ENCODE measurements at places on chromosomes 3 and 15.
A peak's percentile ranks its signal among the peaks of the same experiment; 100 is the strongest.

GRCh38 chr15:35723120-35723847, 177.3 kb upstream of the DPH6 start:
- no peak for DNase-seq

DNA sequence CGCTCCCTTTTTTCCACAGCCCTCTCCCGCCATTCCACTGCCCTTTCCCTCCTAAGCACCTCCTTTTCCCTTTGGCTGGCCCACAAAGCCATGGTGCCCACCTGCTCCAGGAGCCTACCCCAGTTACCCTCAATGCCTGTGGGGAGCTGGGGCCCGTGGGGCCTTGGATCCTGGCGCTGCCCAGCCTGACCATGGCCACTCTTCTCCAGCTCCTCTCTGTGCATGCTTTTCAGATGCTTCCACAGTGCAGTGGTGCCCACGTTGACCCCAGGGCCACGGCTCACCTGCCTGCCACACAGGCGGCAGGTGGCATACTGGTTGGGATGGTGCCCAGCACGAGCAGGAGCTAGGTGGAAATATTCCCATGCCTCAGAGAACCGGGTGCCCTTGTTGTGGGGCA, 1.5 kb downstream of the ZBED2 start:
- DNase-seq, result no peak

DNA sequence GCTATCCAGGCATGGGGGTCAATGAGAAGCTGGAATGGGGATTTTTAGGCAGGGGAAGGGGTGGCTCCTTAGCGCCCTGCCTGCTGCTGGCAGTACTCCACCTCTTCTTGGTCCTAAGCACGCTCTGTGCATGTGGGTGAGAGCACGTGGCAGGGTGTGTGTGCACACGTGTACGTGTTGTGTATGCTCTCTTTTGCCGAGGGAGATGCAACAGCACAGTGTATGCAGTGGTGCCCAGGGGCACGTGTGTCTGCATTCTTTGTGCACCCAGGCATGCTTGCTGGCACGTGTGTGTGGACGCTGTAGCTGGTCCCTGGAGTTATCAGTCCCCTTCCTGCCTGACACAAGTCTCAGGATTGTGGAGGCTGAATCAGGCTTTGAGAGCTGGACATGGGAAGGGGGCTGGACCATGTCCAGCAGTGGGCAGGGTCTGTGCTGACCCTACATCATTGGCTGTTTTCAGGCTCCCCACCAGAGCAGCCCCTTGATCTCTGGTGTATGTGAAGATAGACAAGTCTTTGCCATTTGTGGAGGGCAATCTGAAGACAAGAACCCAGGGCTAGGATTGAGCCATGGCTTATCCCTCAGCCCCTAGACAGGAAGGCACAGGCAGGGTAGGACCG, 1.9 kb upstream of the CAMKV start:
- no peak for DNase-seq

DNA sequence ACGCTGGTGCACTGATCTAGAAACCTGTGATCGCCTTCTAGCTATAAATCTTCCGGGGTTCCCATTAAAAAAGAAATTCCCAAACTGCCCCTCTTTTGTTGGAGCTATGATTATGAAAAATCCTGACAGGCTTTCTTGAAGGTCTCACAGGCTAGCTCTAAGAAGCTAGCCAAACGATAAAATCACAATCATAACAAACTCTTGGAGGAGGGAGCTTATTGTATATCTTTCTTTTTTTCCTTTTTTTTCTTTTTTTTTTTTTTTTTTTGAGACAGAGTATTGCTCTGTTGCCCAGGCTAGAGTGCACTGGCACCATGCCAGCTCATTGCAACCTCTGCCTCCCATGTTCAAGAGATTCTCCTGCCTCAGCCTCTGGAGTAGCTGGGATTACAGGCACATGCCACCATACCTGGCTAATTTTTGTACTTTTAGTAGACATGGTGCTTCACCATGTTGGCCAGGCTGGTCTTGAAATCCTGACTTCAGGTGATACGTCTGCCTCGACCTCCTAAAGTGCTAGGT, 72.0 kb downstream of the MYO1E start:
- DNase-seq, result no peak

- no peak for DNase-seq
Observed at GRCh38 chr3:177426878-177427495, 229.7 kb upstream of the TBL1XR1 start.

DNA sequence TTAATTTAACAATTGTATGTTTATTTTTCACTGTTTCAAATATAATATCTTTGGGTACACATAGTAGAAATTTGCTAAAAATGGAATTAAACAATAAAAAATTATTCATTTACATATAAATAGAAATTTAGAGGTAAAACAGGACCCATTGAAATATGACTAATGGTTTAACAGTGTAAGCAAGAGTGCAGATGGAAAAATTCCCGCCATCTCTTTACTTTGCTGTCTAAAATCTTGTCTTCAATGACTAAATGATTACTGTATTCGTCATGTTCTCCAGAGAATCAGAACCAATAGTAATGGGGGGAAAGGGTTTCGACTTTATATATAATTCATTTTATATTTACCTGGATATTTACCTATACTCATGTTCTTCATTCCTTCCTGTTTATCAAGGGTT, 163.1 kb downstream of the IL1RAP start:
- DNase-seq, result no peak

DNA sequence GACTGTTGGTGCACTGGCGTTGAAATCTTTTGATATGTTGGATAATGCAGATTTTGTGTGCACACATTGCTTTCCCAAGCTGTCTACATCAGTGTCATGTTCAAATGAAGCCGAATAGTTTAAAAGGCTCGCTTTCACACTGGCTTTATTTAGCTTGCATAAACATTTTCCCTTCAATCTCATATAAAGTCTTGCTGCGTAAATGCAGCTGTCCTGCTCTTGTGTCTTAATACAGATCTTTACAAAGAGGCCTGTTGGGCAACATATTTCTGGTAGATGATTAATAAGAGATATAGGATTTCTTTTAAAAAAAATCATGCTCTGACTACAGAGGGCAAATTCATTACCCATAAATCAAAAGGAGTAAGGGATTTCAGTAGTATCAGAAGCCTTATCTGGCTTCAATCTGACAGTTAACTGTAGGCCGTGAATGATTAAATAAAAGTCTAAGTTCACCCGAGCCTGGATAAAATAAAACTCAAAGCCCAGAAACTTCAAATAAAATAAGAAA, 937.2 kb downstream of the FHIT start:
- no peak for DNase-seq

GRCh38 chr3:102400766-102401165, 34.0 kb upstream of the ZPLD1 start:
- no peak for DNase-seq

DNA sequence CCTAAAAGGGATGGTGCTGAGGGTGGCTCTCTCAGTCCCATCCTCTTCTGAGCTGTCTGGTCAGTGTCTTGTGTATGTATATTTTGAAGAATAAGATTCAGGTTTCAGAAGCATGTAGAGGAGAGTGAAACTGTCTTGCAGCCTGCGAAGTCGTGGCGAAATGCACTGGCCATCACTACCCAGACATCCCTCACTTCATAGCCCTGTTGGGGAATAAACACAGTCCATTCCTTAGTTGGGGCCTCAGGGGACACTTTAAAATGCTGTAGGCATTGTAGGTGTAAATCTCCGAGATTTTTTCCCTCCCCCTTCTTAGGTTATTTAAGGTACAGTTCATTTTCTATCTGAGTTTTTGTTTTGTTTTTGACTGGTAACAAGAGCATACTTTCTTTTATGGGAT, 93.8 kb downstream of the DNASE1L3 start:
- no peak for DNase-seq

- no peak for DNase-seq
Observed at GRCh38 chr3:66593978-66594377, 93.2 kb upstream of the LRIG1 start.

DNA sequence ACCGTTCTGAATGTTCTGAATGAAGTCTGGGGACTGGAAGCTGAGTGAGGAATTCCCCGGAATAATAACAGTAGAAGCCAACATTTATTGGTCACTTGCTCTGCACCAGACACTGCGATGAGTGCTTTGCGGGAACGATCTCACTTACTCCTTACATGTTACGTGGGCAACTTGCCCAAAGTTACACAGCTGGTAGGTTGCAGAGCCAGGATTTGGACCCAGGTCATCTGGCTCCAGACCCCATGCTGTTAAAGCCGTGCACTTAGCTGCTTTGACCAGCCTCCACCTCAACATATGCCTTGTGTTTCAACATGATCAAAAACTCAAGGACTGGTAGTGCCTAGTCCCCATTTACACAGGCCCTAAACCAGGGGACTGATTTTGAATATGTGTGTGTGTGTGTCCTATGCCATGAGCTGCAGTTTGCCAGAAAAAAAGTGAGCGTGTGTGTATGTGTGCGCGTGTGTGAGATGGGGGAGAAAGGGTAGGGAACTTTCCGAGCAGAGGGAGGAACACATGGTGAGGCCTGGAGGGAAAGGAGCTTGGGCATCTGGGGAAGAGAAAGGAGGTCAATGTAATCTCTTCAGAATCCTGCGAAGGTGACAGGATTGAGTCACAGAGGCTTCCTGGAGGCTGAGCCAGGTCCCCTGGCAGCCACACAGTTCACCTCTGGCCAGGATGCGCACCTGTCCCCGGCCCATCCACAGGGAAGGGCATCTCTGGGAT, 28.9 kb downstream of the LINGO1 start:
- DNase-seq, result no peak

GRCh38 chr3:66993082-66993481, 5.0 kb upstream of the KBTBD8 start:
- DNase-seq, result no peak

DNA sequence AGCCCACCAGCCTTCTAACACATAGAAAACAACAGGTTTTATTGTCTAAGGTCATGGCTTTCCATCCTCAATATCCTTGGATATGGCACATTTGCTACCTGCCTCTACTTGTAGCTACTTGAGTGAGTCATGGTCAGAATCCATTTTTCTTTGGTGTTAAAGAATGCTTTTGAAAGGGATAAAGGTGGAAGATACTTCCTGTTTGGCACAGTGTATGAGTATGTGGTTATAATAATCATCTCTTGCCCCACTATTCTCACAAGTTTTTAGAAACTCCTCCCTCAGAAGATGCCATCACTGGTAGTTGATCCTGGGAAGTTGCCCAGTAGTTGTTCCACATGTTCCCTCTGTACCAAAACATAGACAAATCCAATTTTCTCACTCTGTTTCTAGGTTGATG, 508.6 kb upstream of the IL12A start:
- no peak for DNase-seq

- no peak for DNase-seq
Observed at GRCh38 chr3:114929971-114930732, 216.9 kb downstream of the ZBTB20 start.

GRCh38 chr15:31857194-31857593, 173.1 kb upstream of the CHRNA7 start:
- no peak for DNase-seq

DNA sequence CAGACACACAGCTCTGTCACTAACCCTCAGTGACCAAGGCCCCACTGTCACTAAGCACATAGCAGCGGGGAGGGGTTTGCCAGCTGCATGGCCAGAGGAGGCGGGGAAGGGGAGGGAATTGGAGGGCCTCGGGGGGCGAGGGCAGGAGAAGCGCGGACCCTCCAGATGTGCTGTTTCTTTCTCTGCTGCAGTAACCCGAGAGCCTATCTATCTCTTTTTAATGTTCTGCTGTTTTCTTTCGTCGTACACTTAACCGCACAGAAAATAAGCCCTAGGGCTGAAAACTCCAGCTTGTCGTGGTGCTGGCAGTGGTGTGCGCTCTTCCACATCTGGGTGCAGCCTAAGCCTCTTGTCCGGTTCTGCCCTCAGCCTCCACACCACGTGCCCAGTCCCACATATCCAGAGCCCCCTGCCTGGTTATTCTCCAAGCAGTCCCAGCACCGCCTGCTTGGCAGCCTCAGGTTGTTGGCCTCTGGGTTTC, 51.1 kb downstream of the BDH1 start:
- DNase-seq, result no peak

DNA sequence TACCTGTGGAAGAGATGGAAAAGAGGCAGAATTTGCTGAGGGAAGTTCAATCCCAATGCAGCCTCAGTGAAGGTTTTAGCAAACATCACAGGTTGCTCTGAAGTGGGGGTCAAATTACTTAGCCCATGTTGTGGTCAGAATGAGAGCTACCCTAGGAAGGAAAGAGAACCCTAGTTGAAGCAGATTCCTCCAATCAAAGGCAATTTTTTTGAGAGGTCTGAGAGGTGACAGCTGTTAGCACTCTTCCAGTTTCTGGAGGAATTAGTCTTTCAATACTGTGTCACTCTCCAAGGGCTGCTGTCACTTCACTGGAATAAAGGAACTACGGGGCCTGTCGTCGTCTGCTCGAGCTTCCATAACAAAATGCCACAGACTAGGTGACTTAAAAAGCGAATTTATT, 584.2 kb upstream of the DPPA4 start:
- no peak for DNase-seq

DNA sequence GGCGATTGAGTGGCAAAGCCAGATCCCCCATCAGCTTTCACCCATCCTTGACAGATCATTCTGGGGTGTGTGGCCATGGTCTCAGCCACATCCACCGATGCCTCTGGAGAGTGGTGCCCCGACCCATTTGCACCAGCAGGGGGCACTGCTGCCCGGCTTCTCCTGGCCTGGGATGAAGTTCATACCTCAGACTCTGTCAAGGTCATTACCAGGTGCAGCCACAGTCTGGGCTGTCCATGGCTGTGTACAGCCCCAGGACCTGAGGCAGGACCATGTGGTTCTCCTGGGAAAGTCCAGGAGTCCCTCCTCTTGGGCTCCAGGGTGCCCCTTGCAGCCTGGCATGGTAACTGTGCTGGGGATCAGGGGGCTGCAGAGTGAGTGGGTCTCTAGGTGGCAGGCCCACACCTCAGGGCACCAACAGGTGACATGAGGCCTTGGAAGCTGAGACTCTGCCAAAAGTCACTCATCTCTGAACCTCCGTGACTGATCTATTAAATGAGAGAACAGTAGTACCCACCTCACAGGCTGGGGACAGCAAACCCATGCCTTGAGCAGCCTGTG, 67.2 kb downstream of the CACNA2D2 start:
- peak; percentile 63 for DNase-seq

DNA sequence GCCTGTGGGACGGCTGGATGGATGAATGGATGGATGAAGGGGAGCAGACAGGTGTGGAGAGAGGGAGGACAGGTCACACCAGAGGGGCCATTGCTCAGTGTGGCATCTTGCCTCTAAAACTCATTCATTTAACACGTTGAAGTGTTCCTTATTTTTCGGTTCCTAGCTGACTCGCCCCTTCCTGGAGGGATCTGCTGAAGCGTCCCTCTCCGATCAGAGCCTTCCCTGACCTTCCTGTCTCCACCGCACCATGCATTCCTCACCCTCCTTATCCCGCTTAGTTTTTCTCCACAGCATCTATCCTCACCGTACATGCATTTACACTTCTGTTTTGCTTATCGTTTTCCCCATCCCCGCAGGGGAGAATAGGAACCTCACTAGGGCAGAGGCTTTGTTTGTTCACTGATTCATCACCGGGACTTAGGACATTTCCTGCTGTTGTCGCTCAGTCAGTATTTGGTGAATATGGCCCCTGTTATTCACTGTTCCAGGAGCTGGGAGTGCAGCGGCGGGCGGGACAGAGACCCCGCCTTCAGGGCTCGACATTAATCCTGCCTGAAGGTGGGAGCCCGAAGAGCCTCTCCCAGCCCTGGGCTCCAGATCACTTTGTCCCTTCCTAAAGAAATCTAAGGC, 32.0 kb downstream of the FOXL2 start:
- DNase-seq, result no peak

GRCh38 chr15:94125698-94126097, 105.7 kb upstream of the MCTP2 start:
- no peak for DNase-seq
